Fibroblast of skin of back (primary cell): ENCODE measurements at places on chromosomes 11 and 22.

GRCh38 chr11:69817265-69818230 is 1.7 kb downstream of the FGF3 start:
- DNase-seq: no peak

GRCh38 chr11:995752-996420 is 40.6 kb downstream of the MUC6 start:
- DNase-seq: no peak

DNA sequence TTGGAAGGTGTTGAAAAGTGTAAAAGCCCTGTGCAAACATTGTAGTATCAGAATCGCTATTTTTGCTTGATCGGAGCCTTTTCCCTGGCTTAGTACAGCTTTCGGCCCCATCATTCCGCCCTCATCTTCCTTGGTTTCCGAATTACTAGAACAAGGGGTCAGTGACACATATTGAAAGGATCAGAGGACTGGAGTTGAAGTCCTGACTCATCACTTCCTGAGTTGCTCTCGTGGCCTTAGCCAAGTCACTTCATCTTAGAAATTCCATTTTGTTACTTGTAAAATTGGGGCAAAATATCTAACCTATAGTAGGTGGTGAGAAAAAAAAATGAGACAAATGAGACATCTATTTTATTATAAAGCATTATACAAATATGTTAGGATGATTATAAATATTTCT is 375.0 kb downstream of the NTM start:
- peak; percentile 74 for DNase-seq

DNA sequence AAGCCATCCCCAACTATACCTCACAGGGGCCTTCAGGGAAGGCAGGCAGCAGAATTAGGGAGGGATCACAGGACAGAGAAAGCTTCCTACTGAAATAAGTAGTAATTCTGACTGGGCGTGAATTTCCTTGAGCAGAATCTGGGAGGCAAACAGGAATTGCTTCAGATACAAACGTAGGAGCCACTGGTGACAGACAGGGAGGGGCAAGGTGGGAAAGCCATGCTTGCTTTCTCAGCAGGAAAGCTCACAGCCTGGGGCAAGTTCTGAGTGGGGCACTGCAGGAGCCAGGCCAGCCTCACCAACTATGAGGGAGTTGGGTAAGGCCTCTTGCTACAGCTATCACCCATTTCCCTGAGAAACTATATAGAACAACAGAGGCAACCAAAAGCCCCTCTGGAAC is 43.6 kb downstream of the ARHGAP32 start:
- no peak for DNase-seq

DNA sequence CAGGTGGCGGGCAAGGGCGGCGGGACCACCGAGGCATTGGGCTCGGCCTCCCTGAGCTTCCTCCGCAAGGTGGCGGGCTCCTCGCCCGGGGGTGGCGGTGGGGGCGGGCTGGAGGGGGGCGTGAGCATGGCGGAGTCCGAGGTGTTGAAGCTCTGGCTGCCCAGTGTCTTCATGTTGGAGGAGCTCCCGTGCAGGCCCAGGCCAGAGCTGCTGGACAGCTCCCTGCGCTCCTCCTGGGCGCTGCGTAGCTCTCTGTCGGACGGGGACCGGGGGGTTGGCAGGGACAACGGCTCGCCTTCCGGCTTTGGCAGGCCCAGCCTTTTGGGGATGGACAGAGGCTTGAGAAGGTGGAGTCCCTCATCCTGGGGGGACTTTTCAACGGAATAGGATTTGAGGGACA is 43.9 kb upstream of the BID start:
- no peak for DNase-seq

- DNase-seq: no peak
Observed at GRCh38 chr11:44279483-44279882, 30.5 kb downstream of the ALX4 start.

DNA sequence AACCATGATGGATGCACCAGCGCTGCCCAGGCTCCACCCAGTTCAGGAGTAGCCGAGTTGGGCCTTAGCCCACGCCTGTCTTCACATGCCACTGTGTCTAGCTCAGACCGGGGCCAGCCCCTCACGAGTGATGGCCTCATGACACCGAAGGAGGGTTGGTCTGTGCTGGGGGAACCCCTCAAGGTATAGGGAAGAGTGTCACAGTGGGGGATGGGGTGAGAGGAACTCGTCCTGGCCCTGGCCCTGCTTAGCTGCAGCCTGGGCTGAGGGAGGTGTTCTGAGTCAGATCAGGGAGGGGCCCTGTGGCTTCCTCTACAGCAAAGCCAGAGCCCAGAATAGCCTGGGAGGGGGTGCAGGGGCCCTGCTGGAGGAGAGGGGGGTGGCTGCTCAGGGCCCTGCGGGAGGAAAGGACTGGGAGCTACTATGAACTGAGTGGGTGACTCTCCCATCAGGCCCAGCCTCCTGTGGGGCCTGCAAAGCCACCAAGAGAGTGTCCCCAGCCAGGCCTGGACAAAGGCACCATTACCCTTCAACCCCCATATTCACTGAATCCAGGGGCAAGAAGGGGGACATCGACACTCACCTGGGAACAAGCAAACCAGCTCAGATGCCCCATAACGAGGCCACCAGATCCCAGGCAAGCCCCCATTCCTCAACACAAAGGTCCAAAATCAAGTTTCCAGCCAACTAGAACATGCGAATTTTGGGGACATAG is 41.2 kb downstream of the IGLL5 start:
- peak; percentile 58 for DNase-seq

DNA sequence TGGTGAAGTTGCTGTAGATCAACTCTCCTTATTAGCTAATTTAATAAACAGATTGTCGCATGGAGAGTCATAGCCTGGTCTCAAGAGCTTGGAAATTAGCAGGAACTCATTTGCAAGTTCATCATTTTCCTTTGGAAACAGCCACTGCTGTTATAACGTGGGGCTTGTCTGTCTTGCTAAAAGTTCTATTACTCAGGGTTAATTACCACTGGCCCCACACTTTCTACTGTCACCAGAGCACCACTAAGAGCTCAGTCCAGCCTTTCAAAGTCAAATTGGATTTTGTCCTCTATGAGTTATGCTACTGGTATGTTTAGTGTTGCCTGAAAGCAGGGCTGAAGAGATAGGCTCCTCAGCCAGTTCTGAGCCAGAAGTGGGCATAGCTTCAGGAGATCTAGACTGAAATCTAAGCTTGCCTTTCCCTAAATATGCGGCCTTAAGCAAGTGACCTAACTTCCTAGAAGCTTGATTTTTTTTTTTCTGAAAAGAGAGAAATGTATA is 292.2 kb downstream of the INSC start:
- DNase-seq: no peak

GRCh38 chr11:85752201-85752889 is 58.6 kb downstream of the SYTL2 start:
- DNase-seq: no peak

GRCh38 chr22:29539105-29539504 is 14.5 kb downstream of the THOC5 start:
- DNase-seq: no peak
